ENCODE measurements at places on chromosomes 12 and 14.
A peak's percentile ranks its signal among the peaks of the same experiment; 100 is the strongest.

DNA sequence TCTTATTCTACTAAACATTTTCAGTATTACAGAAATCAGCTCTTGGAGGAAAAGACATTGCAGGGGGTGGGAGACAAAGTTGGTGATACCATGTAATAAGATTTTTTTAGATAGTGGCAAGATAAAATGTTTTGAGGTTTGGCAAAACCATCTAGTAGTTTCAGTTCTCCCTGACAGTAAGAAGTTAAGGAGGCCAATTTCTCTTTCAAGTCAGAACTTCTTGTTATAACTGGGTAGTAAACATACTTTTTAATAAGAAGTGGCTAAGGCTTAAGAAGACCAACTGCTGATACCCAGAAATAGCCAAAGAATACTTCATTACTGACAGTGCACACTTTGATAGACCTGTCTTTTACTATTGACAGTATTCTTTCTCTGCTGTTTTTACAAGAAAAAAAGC, 452.3 kb downstream of the DIO2 start:
- DNase-seq = no peak

GRCh38 chr12:65123435-65124063, 2.4 kb upstream of the WIF1 start:
- DNase-seq = peak; percentile 20

GRCh38 chr12:4700621-4701026, 19.6 kb upstream of the GALNT8 start:
- no peak for DNase-seq

GRCh38 chr12:122333142-122334087, 67.1 kb upstream of the VPS33A start:
- no peak for DNase-seq

- no peak for DNase-seq
Measured at GRCh38 chr14:70882776-70883492, 24.3 kb upstream of the PCNX1 start.

GRCh38 chr12:29249930-29250329, 100.9 kb downstream of the FAR2 start:
- DNase-seq = no peak

DNA sequence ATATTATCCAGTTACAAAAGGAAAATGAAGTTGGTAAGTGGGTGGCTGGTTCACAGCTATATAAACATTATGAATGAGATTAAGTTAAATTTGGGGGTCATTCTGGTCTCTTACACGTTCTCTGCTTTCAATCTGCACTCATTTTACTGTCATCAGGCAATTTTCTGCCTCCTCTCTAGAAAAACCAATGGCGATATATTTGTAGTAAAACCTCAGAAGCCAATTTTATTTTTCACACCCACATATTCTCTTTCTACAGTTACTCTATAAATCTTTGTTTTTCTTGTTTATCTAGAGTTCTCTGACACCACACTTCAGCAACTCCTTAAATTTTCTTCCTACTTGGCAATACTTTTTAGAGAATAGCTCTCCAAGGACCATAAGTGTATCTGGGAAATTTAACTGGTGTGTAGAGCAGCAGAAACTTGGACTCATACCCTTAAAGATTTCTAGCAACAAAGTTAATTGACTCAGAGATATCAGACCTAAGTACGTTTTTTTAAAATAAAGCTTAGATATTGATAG, 926.9 kb downstream of the TMTC2 start:
- DNase-seq = no peak

- no peak for DNase-seq
Measured at GRCh38 chr14:35254736-35255135, 37.4 kb upstream of the PSMA6 start.

DNA sequence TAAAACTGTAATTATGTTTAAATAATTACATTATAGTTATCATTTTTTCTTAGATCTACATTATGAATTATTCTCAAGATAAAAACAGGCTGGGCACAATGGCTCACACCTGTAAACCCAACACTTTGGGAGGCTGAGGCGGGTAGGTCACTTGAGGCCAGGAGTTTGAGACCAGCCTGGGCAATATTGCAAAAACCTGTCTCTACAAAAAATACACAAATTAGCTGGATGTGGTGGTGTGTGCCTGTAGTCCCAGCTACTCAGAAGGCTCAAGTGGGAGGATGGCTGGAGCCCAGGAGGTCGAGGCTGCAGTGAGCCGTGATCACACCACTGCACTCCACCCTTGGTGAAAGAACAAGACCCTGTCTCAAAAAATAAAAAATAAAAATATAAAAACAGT, 40.3 kb upstream of the KCNJ8 start:
- DNase-seq = no peak

Measured in NCI-H1436 (cell line).